ENCODE measurements at places on chromosomes 11 and 22. TPM values are rescaled to one million over a fixed set of nuclear protein-coding genes. Genes with fewer than 3 reads are reported as not detected.

- no peak for DNase-seq
Observed at GRCh38 chr11:115469361-115469760, 34.9 kb downstream of the CADM1 start.

CDHR5 gene
- 1,265 TPM for total RNA-seq

- DNase-seq = no peak
Observed at GRCh38 chr22:19958083-19959042, 16.7 kb upstream of the TXNRD2 start.

GRCh38 chr11:69339983-69340565, 46.1 kb downstream of the MYEOV start:
- no peak for DNase-seq

DNA sequence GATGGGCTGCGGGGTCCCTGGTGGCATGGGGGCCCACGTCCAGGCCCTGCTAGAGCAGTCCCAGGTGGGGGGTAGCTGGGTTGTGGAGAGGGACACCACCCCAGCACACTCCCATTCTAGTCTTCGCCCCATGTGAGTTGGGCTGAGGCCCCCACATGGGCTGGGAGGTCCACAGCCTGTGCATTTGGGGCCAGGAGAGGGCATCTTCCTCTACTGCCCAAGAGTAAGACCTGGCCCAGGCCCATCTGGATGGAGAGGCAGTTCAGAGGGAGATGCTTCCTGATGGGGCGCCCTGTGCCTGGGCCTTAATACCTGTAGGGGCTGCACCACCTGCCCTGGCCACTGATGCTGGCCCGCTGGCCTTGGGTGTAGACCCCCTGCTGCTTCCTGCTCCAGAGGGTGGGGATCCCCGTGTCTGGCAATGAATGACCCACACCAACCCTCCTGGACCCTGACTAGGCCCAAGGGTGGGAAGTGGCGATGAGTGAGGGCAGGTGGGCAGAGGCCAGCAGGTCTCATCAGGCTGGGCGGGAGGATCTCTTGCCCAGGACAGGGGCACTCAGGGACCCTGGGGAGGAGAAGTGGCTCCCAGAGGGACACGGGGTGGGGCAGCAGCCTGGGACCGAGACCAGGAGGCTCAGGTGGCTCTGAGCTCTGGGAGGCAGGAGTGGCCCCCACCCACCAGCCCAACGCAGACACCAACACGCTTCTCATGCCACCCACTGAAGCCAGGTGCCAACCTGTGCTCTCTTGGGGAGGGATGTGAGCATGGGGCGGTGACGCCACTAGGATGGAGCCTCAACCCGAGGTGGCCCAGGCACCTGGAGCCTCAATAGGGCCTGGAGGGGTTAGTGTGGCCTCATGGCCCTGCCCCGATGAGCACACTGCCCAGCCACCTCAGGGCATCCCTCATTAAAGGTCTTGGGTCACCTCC, 17.4 kb upstream of the GNB1L start:
- no peak for DNase-seq

DNA sequence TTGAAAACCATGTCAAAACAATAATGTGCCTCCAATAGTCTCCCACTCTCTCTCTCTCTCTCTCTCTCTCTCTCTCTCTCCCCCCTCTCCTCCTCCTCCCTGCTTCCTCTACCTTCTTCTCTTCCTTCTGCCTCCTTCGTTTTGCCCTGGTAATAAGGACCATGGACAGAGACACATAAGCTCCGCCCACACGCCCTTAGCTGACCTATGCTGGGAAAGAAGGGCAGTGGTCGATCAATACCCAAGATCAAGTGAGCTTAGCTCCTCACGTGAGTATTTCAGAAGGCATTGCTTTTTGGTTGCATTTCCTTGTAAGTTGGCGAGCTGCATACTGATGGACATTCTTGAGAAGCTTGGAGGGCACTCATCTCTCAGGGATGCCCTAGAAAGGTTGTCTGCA, 194.8 kb downstream of the MIAT start:
- no peak for DNase-seq

GRCh38 chr11:7849018-7849417, 52.3 kb upstream of the OR5P2 start:
- no peak for DNase-seq

- no peak for DNase-seq
Observed at GRCh38 chr22:25212337-25212736, 7.1 kb upstream of the CRYBB2 start.

Data from Peyer's patch (tissue), 4 donors.